ENCODE measurements at places on chromosomes 6 and 20.

DNA sequence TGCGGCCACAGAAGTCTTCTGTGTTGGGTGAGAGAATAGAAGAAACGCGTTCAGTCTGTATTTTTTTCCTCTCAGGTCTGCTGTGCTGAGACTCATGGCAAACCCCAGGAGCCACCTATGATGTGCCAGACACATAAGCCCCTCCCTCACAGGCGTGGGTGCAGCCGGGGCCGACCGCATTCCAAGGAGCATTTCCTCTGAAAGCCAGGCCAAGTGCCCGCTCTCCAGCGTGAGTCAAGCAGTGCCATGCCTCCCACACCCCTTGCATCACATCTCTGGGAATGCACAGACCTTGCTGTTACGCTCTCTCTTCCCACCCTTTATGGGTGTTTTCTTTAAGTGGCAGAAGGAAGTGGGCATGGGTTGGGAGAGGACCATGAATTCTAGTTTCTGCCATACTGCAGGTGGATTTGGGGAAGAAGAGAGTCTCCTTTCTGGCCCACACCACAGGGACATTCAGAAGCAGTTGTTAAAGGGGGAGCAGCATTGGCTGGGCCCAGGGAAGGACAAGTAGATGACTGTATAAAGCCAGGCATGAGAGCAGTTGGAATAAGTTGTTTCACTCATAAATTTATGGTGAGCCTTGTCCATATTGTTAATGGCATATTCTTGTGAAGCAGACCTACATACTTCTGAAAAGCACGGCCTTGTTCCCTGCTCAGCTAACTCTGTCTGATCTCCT lies 37.1 kb upstream of the TFAP2A start:
- DNase-seq, result no peak

- no peak for DNase-seq
Observed at GRCh38 chr6:124999105-124999764, 37.0 kb downstream of the RNF217 start.

- DNase-seq, result no peak
Observed at GRCh38 chr6:7058250-7058923, 49.4 kb upstream of the RREB1 start.

- no peak for DNase-seq
Observed at GRCh38 chr6:151330130-151330696, 61.1 kb downstream of the ZBTB2 start.

DNA sequence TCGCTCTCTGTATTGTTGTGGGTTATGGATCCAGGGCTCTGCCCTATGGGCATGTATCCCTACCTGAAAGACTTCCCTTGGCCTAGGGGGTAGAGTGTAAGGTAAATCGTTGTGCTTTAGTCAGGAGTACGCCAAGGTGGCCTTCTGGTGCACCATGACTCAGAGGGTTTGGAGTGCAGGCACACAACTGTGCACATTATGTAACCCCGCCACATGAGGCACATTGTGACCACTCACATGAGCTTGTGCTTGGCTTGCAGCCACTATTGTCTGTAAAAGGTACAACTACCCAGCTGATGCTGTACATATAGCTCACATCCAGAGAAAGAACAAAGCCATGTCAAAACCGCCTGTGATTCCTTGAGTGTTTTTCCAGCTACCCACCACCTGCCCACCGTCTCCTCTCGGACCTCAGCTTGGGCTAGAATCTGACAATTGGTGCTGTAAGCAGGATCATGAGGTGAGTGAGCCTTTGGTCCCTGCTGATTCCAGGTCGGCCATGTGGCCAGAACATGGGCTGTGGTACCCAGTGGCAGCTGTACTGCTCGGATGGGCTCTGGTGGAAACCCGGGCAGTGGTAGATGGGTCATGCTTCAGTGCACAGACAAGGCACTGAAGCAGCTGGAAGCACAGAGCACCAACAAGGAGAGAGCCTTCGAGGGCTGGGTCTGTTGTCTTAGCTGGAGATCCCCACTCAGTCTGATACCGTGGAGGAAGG lies 33.8 kb downstream of the HDDC2 start:
- DNase-seq, result no peak

- no peak for DNase-seq
Observed at GRCh38 chr20:48709058-48709691, 118.6 kb downstream of the PREX1 start.

DNA sequence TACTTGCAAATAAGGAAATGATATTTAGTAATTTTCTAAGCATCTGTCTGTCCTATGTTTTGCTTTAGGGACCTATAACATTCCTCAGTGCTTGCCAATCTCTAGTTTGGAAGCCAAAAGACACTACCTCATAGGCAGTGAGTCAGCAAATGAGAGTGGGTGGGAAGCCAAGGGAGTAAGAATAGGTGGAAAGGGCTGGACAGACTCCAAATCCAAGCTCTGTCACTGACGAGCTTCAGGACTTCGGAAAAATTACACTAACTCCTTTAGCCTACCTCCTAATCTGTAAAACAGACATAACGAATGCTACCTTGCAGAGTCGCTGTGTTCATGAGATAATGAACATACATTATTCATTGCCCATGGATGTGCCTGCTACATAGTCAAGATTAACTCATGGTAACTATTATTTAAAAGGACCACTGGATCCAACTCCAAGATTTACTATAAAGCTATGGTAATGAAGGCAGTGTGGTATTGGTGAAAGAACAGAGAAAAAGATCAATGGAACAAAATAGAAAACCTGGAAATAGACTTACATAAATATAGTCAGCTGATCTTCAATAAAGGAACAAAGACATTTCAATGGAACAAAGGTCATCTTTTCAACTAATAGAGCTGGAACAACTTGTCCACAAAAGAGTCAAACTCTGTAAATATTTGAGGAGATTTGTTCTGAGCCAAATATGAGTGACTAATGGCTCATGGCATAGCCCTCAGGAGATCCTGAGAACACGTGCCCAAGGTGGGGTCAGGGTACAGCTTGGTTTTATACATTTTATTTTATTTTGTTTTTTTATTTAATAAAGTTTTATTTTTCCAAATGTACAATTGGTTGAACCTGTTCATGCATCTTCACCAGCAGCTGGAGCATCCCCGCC lies 64.1 kb downstream of the FAM50B start:
- DNase-seq, result no peak

- no peak for DNase-seq
Observed at GRCh38 chr6:99498421-99498820, 16.8 kb downstream of the USP45 start.

DNA sequence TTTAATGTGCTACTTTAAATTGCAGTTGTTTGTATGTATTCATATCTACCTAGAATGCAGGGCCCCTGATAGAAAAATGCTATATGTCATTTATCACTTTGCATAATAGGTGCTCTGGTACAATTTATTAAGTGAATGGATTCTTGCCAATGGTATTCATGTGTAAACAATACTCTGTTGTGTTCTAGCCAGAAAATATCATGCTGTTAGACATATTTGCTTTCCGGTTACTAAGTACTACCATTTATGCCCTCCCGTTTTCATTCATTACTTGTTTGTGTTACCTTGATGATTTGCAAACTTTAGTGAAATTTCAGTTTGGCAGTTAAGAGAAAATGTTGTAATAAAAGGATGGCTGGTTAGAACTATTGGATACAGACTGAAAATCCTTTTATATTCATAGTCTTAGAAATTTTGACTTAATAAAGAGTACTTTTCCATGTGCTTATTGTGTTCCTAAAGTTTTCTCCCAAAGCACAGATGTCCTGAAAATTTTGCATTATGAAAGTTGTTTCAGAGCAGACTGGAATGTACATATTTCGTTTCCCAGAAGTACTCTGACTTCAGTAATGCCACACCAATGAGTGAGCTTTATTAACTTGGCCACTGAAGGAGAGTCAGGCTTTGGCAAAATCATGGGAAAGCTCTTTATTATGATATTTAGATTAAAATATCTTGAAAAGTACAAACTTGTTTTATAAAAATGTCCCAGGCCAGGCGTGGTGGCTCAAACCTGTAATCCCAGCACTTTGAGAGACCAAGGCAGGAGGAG lies 31.5 kb downstream of the RPF2 start:
- DNase-seq, result no peak

DNA sequence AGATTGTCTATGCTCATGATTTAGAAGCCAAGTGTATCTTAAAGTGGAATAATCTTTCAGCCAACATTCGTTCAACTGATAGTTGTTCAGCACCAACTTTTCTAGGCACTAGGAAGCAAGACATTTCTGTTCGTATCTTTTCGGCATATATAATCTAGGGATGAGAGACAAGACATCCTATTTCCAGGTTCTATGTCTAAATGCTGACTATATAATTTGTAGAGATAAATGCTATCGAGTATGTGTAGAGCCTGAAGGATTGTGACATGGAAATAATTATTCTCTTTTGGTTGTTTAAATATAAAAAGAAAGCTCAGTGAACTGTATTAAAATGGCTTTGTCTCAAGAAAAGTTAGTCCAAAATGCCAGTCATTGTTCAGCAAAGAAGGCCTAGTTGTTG lies 371.6 kb downstream of the DOK5 start:
- no peak for DNase-seq

- DNase-seq, result no peak
Observed at GRCh38 chr20:22619806-22620205, 35.4 kb upstream of the FOXA2 start.

DNA sequence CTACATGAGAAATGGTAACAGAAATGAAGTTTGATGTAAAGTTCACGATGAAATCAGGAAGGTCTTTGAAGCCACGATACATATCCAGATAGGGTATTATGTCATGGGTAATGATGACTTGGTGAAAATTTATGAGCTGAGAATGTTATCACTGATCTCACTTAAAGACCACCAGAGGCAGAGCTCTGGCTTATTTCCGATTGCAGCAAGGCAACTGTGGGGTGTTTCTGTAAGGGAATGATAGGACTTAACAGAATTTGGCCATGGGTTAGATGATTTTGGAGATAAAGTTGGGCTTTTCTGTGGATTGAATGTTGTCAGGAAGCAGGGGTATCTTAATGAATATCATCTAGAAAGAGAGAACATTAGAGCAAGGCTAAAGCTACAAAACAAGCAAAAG lies 508.4 kb downstream of the HDGFL1 start:
- DNase-seq, result no peak

DNA sequence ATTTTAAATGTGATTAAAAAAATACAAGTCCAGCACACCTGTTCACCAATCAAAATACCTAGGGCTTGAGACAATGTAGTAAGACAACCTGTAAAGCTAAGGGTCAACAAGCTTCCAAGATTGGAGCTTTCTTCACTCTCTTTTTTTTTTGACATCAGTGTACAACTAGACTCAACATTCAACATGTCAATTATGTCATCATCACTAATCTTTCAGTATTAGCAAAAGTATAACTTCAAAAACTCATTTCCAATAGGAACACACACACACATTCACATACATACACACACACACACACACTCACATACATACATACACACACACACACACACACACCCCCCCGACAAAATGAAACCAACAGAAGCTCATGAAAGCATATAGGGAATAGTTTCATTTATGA lies 26.0 kb downstream of the PRKN start:
- no peak for DNase-seq

GRCh38 chr6:30991891-30992290 lies 8.4 kb downstream of the MUC21 start:
- DNase-seq, result no peak

DNA sequence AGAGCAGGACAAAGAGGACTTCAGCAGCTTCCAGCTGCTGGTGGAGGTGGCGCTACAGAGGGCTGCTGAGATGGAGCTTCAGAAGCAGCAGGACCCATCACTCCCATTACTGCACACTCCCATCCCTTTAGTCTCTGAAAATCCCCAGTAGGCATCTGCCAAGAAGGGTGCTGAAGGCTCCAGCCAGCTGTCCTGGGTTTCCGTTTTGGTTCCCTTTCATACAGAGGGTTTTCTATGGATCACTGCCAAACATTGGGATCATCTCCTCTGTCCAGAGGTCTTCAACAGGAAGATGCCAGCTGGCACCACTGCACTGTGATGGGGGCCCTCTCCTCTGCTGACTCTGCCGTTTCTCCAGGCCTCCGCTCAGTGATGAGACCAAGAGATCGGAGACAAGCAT lies 14.3 kb upstream of the RAB5IF start:
- no peak for DNase-seq

DNA sequence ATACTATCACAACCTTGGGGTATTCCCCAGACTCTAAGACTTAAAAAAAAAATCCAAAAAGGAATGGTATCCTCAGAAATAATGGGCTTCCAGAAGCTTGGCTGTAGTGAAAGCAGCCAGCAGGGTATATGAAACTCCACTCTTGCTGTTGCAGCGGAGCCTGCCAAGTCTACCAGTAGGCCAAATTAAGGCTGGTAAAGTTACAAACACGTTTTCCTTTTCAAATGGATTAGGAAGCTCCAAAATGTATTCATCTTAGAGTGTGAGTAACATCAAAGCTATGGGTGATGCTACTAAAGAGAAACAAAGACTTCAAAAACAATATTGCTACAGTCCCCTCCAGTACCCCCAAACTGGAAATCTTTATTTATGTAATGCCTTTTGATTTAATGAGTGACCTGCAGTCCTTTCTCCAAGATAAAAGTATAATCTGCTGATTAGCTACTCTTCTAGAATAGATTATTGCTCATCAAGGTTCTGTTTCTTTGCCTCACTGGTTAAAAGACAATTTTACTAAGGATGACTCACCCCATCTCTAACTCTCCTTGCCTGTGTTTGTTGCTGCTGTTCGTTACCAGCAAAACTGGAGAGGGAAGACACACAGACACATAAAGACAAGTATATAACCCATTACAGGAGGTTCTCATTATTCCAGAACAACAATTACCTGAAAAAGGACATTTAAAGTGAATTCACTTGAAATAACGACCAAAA lies 84.9 kb downstream of the BTBD9 start:
- no peak for DNase-seq

DNA sequence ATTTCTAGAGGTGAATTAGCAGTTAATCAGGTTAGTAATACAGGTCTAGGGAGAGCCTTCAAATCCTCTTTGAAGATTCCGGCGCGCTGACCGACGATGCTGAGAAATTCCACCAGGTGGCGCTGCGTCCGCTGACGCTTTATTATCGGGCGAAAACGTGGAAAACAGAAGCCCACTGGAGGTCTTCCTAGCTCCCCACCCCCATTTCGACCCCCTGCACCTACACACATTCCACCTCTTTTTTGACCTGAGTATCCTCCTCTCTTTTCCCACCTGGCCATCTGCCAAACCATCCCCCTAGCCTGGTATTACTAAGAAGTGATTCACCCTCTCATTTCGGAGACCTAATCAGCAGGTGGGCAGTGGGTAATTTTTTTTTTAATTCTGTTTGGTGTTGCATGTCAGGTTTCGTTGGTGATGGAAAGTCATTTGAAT lies 65.4 kb upstream of the RIN2 start:
- DNase-seq, result no peak

- no peak for DNase-seq
Observed at GRCh38 chr6:137353842-137354397, 134.7 kb upstream of the IFNGR1 start.

GRCh38 chr6:1436334-1437306 lies 47.2 kb downstream of the FOXF2 start:
- DNase-seq, result no peak
